ENCODE measurements at places on chromosomes 1 and 21.
A peak's percentile ranks its signal among the peaks of the same experiment; 100 is the strongest.

DNA sequence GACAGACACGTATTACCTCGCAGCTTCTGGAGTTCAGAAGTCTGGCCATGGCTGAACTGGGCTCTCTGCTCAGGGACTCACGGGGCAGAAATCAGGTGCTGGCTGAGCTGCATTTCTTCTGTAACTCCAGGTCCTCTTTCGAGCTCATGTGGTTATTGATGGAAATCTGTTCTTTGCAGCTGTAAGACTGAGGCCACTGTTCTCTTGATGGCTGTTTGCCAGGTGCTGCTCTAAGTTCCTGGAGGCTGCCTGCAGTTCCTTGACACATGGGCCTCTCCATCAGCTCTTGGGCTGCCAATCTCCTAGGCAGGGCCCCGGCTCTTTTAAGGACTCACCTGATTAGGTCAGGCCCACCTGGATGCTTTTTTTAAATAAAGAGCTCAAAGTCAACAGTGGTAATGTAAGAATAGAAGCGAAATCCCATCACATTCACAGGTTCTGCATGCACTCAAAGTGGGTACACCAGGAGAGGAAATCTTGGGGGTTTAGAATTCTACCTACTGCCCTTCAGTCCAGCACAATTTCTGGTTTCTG lies 139.1 kb downstream of the KAZN start:
- no peak for DNase-seq

GRCh38 chr1:204941421-204942338 lies 71.0 kb downstream of the NFASC start:
- DNase-seq, result no peak

DNA sequence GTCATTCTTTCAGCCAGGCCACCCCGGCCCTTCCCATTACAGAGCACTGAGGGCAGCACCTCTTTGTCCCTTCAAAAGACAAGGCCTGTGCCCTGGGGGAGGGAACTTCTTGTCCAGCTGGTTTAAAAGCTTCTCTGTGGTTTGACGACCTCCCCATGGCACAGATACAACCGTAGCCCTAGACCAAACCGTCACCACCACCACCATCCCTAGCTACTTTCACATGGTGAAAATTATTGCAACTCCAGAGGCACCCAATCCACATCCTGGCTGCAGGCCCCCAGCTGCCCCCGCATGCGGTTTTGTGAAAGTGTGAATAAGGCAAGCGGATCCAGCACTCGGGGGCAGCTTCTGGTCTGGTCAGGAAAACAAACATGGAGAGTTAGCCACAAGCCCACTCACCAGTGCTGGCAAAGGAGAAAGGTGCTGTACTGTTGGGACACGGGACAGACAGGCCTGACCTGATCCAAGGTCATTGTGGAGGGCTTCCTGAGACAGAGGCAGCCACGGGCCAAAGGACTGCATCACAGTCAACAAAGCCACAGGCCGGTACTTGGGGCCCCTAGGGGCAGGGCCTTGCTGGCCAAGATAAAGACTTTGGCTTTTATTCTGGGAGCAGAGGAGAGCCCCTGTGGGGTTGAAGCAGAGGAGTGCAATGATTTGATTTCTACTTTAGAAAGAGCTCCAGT lies 31.2 kb downstream of the CDCA8 start:
- no peak for DNase-seq

- peak; percentile 55 for DNase-seq
Observed at GRCh38 chr1:24765308-24765988, 20.2 kb downstream of the CLIC4 start.

- no peak for DNase-seq
Observed at GRCh38 chr1:156543066-156543465, 29.3 kb downstream of the IQGAP3 start.

DNA sequence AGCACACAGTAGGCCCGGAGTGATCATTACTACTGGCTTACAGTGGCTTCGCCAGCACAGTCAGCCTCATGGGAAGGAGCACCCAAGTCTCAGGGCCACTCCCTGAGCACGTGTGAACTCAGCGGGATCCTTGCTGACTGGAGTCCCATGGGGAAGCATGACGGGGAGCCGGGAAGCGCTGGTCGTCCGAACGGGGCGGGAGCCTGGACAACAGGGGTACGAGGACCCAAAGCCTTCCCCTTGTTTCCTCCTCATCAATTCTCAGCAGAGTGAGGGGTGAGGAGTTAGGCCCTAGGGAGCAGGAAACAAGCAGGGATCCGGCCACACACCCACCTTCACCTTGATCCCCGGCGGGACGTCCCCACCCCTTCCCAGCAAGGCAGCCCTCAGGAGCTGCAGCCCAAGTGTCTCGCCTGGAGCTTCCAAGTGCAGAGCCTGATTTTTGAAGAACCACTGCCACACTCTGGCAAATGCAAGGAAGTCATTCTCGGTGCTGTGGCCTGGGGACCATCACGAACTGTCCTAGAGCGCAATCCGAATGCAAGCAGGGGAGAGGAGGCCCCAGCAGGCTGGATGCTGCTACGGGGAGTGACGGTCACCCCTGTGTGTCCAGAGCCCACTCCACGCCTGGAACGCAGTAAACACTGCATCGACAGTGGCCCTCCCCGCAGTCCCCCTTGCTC lies 35.5 kb downstream of the TOMM20 start:
- peak; percentile 16 for DNase-seq

GRCh38 chr21:39601187-39601928 lies 11.4 kb upstream of the B3GALT5 start:
- no peak for DNase-seq

- DNase-seq, result no peak
Observed at GRCh38 chr1:33797849-33798248, 66.0 kb upstream of the HMGB4 start.

GRCh38 chr1:180168786-180169639 lies 14.3 kb downstream of the QSOX1 start:
- DNase-seq, result no peak

- DNase-seq, result no peak
Observed at GRCh38 chr1:235060607-235061470, 67.8 kb downstream of the TOMM20 start.

- no peak for DNase-seq
Observed at GRCh38 chr1:56295949-56296929, 283.1 kb downstream of the PLPP3 start.

DNA sequence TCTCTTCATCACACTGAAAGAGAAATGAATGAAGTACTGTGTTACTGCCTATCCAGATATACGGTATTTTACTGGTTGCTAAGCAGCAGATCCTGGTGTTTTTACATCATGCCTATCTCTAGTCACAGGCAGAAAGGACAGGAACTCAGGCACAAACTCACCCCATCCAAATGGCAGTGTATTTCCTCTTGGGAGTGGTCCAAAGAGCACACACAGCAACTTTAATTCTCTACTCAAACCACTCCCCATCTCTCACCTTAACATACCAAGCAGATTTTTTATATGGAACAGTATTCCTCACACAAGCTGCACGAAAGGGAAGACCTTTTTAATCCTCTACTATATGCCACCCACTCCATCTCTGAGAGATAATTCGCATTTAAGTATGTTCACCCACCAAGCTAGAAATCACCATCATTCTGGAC lies 27.3 kb downstream of the EIF4G3 start:
- no peak for DNase-seq

DNA sequence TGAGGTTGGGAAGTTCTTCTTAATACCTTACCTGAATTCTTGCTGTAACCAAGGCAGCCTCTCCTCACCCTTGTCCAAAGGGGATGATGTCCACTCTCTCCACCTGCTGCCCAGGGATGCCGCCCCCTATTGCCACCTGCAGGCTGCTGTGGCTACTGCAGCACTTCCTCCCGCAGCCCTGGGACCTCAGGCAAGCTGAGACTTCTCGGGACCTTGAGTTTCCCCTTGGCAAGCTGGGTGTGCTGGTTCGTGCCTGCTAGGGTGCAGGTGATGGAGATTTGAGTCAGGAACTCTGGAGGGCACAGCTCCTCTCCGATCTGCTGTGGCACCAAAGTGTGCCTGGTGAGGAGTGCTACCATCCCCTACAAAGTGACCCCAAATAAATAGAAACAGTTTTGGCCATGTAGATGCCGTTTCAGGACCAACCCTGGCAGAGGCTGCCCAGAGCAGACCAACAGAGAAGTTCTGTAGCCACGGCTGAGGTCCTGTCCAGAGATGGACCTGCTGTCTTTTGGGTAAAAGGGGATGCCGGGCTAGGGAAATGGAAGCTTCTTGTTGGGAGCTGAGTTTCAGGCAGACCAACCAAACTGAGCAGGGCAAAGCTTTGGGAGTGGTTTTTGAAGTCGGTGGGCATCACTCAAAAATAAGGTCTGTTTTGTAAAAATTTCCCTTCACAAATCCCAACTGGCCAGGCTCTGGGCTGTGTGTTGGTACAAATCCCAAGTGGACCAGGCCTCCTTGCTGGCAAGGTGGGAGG lies 31.7 kb downstream of the RUNX3 start:
- DNase-seq, result no peak

DNA sequence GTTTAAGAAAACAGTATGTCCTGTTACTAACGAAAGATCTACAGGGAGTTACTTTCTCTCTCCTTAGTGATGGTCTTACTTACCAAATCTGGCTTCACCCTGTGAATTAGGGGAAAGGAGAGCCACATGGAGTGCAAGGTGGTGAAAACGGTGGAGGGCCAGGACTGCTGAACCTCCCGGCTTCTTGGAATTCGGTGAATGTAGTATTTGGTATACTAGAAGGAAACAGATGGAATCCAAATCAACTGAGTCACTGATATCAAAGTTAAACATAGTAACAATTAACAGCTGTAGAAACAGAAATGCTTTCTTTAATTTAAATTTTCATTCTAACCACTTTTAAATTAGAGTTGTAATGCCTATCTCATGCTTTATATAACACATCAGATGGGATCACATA lies 45.7 kb downstream of the ALG14 start:
- DNase-seq, result no peak

DNA sequence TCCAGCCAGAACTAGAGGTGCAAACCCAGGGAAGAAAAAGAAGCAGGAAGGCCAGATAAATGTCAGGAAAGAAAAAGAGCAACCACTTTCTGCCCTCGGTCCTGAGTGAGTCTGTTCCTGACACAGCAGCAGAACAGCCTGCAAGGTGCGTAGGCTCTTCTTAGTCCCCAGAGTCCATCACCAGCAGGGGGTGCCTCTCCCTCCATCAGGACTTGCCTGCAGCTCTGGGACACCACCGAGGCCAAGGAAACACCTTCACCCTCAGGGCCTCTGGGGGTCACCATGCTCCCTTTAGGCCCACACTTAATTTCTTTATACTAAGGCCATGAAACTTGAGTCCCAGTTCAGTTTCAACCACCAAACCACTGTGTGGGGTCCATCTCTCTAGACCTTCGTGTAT lies 43.7 kb upstream of the NFASC start:
- no peak for DNase-seq

GRCh38 chr1:244065063-244065793 lies 14.1 kb downstream of the ZBTB18 start:
- no peak for DNase-seq

DNA sequence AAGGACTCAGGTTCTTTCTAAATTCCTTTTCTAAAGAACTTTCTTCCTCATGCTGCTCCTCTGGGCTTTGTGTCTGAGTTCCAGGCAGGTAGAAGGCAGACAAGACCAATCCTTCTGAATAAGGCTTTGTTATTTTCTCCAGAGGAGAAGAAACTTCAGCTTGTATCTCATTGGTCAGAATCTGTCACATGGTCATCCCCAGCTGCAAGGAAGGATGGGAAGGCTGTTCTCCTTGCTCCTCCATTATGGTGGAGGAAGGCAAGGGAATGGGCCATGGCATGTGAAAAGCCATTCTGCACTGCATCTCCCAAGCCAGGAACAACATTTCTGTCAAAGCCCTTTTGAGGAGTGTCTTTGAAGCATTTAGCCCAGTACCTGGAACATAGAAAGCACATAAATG lies 50.6 kb upstream of the NTPCR start:
- DNase-seq, result no peak

DNA sequence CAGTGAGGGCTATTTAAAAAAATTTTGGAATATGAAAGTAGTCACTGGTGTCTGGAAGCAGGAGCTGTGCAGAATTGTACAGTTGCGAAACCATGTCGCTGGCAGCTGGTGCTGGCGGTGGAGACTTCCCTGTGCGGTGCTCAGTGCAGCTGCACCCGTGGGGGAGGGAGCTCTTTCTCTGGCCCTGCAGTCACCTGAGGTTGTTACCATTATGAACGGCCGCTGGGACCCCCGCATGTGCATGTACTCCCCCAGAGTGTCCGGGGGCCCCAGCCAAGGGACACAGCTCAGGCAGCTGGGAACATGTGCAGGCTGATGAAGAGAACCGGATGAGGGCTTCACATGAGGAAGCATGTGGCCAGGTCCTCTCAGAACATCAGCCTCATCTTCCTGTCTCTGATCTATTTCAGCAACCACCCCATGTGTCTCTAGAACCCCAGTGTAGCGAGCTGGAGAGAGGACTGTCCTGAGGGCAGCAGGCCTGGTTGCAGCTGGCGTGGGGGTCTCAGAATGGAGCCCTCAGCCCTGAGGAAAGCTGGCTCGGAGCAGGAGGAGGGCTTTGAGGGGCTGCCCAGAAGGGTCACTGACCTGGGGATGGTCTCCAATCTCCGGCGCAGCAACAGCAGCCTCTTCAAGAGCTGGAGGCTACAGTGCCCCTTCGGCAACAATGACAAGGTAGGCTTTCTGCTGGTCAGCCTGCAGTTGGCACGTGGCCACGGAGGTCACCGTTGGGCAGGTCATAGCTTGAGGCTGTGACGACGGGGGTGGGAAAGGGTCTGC lies at the start of gene TRPM2:
TRPM2 (plus strand) TSS at position 431 of the 780 bp plus-strand sequence; CDS start at position 511, 80 bp downstream.
- peak; percentile 95 for DNase-seq

GRCh38 chr1:51750729-51751128 lies 127.8 kb downstream of the NRDC start:
- DNase-seq, result no peak

DNA sequence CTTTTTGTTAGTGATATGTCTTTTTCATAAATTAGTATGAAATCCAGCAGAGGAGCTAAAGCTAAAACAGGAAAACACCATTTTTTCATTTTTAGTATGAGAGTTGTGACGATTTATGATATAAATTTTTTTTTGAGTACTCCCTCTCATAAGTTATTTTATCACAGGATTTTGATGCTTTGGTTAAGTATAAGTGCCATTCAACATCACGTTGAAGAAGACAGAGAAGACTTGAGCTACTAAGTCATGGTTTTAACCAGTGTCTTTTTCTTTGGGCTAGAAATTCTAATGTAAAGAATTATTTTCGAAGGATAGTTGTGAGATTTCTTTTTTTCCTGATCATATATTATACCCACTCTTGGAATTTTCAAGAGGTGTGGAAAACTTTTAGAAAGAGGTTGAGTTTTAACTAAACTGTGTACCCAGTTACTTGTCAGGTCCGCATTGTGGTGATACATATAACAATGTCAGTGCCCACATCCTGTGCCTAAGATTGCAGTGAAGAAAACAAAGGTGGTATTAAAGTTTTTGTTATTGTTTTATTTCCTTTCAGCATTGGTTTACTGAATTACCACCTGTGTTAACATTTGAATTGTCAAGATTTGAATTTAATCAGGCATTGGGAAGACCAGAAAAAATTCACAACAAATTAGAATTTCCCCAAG lies 93.8 kb downstream of the USP25 start:
- DNase-seq, result no peak

GRCh38 chr1:193221651-193222050 lies 35.2 kb upstream of the B3GALT2 start:
- DNase-seq, result no peak

GRCh38 chr1:197614916-197615692 lies 160.2 kb downstream of the DENND1B start:
- peak; percentile 33 for DNase-seq

- DNase-seq, result no peak
Observed at GRCh38 chr1:108753363-108753762, 6.9 kb downstream of the STXBP3 start.
